ENCODE measurements at places on chromosomes 4 and X.
A peak's percentile ranks its signal among the peaks of the same experiment; 100 is the strongest.

DNA sequence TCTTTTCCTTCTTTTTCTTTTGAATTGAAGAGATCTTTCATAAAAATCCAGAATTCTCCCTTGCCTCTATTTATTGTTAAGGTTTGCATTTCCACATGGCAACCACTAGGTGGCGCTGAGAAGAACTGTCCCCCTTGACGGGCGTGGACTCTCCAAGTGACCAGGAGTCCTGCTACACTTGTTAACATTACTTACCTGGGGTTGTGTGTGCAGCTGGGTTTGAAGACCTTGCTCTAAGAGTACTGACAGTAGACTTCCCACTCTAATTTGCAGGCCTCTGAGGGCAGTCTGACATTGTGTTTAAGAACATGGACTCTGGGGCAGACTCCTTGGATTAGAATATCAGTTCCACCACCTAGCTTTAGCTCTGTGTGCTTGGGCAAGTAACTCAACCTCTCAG is 52.8 kb downstream of the GPRIN3 start:
- DNase-seq, result peak; percentile 21

DNA sequence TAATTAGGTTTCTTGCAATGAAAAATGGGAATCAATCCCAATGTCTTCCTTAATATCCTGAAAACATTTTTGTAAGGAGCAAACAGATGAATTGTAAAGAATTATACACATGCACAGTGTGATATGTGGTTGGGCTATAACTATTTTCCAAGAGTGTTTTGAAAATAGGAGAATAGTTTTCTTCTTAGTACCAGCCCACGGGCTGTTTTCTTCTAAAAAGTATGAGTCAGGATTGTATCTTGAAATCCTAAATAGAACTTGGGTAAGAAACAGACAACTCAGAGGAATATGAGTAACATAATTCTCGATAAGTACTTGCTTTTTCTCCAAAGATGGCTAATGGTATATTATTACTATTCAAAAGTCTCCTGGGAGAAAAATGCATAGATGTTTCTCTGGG is 136.7 kb downstream of the MAGEC2 start:
- DNase-seq, result no peak

DNA sequence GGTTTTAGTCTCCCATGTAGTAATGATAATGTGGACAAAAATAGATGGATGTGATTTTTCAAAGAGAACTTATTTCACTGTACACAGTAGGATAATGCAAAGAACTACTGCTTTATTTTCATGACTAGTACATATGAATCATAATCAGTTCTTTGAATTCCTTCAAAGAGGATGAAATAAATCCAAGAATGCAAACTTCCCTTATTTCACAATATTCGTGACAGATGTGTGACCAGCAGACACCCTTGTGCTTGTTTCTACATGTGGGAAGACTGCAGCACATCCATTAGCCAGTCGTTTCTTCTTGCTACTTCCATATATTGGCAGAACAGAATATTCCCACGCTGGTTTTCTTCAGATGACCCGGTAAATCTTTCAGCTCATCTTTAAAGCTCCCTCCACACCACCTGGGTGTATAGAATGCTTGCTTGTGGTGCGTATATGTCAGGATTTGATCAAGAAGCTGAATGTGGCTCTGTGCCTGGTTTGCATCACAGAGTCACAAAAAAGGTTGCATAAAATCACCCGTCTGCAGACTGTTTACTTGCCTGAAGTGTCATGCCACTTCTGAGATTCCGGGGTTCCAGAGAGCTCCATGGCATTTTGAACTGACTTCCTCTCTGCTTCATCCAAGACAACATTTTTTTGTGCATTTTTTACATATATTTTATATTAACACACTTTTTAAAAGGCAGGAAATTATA is 47.7 kb upstream of the FAT4 start:
- no peak for DNase-seq

GRCh38 chr4:157700898-157701694 is 471.7 kb downstream of the GASK1B start:
- no peak for DNase-seq

GRCh38 chr4:90769251-90769650 is 642.1 kb downstream of the CCSER1 start:
- DNase-seq, result no peak

GRCh38 chrX:79100791-79101484 is 43.5 kb upstream of the GPR174 start:
- no peak for DNase-seq

- no peak for DNase-seq
Observed at GRCh38 chr4:702618-703048, 3.0 kb upstream of the PCGF3 start.

DNA sequence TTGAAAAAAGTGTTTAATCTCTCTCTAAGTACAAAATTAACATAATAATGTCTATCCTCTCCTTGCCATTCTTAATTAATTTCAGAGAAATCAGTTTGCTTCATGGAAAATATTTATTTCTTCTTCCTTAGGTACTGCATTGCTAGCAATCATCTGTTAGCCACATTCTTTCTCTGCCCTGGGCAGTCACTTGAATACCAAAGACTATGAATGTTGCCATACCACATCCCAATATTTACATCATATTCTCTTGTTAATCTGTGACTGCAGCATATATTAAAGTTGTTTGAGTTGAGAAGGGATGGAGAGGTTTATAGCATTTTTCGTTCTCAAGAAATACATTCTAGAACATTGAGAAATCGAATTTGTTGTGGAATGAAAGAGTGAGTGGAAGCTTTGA is 672.8 kb downstream of the PCDH7 start:
- no peak for DNase-seq

DNA sequence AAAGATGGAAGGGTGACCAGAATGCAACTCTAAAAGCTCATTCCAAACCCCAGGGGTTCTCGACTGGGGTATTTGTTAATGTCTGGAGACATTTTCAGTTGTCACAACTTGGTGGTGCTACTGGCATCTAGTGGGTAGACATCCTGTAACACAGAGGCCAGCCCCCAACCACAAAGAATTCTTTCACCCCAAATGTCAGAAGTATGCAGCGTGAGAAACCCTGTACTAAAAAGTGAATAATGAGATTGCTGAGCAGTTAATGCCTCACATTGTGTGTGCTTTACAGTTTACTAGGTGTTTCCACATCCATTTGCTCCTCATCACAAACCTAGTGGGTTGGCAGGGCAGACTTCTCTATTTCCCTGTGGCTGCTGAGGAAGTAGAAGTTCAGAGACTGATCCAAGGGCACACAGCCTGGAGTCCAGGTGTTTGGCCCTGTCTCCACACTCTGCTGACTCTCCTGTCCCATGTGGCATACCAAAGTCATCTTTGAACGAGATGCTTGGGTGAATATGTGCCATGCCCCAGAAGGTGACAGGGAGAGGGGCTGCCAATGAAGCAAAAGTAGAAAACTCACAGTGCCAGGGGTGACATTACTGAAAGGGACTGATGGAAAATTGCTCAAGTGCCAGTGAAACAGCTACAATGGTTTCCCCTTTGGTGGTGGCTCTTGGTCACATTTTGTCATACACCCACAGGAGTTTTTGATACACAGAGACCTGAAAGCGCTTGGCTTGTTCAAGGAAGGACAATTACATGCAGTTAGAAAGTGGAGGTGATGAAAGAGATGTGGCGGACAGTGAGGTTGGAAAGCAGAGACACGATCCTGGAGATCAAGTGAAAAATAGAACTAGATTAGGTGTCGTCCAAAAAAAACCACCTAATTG is 10.1 kb upstream of the TMEM154 start:
- DNase-seq, result no peak

GRCh38 chrX:143437439-143437838 is 79.8 kb downstream of the SPANXN3 start:
- DNase-seq, result no peak

- DNase-seq, result no peak
Observed at GRCh38 chr4:89158884-89159503, 47.7 kb downstream of the TIGD2 start.

- DNase-seq, result no peak
Observed at GRCh38 chr4:81919223-81919622, 447.5 kb upstream of the RASGEF1B start.

- DNase-seq, result no peak
Observed at GRCh38 chr4:32172761-32173160, 1452.6 kb downstream of the PCDH7 start.

GRCh38 chrX:105758754-105759153 is 63.6 kb upstream of the NRK start:
- no peak for DNase-seq

- no peak for DNase-seq
Observed at GRCh38 chr4:22595684-22596083, 79.8 kb upstream of the ADGRA3 start.

GRCh38 chr4:95102162-95102790 is 344.5 kb downstream of the BMPR1B start:
- no peak for DNase-seq

DNA sequence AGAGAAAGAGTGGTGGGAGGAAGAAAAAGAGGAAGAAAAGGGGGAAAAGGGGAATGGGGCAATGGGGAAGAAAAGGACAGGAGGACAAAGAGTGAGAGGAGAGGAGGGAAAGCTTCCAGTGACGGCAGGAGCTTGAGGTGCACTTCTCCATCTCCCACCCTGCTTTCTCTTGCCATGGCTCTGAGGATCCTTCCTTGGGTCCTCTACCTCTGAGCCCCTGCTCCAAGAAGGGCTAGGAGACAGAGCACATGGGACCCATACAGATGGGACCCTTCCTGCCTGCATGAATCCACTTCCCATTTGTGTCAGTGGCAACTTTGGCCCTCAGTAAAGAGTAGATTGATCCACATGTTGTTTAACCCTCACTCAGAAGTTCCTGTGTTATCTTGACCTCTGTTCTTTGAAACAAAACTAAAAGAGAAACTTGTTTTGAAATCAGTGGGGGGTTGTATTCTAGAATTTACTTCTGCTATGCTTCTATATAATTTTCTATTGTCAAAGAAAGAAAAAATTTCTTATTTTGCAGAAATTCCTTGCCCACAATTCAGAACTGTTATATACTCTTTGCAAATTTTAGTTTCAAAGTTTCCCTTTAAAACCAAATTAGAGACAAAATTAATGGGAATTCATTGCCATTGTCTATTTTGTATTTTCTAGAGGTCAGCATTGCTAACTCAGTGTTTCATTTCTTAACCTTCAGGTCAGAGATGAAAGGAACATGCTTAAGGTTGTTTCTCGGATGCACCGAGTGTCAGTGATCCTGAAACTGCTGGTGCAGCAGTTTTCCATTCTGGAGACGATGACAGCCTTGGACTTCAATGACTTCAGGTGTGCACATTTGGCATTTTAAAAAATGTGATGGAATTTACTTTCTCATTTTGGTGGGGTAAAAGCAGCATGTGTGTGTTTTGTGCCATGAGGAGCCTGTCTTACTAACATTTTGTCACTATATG is 5.0 kb downstream of the TDO2 start:
- no peak for DNase-seq

DNA sequence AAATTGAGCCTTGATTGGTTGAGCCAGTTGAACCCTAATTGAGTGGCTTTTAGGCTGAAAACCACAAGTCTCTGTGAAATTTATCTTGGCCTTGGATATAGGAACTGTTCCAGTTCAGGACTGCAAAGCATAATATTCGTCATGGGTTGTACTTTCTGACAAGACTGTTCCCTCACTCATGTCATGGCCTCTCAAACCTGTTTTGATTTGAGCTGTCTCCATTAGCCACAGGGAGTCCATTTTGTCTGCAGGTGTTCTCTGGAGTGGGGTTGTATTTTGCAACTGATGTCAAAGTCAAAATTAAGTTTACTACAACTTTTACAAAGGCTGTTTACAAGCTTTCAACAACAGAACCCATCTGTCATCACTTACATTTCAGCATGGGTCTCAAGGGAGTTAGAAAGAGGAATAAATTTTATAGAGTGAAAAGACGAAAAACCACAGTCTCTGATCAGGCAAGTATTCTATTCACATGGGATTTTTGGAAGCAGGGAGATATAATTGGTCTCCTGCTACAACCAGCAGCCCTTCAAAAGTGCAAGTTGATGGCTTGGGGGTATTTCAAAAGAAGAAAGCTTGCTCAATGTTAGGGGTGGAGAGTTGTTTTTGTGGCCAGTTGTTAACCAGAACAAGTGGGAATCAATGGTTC is 1716.3 kb downstream of the C4orf33 start:
- no peak for DNase-seq

DNA sequence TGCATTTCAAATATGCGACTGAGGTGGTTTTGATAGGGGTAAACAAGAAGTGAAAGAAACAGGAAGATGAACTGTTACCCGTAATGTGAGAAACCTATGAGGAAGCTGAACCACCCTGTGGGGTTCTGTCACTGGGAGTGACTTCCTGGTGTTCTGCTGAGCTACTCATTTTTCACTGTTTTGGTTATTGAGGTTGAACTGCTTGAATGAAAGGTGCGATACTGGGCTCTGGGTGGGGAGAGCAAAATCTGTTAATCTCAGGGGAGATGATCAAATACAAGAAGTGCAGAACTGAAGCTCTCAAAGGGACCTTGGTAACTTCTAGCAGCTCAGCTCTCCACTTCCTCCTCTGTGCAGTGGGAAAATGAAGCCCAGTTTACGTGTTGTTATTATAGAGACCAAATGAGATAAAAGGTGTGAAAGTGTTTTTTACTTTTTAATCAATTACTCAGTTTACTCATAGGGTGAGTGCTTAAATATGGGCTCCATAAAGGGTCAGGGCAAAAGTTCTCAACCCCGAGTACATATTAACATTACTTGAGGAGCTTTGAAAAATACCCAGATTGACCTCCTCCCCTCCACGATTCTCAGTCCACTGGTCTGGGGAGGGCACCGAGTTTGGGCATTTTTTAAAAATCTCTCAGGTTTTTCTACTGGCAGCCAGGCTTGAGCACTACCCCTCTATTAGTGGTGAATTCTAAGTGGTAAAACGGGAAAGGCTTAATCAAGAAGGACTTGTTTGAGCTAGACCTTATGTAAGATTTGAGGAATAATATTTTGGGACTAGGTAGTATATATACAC is 66.7 kb downstream of the COQ2 start:
- DNase-seq, result peak; percentile 46

GRCh38 chr4:91830681-91831395 is 472.9 kb upstream of the GRID2 start:
- DNase-seq, result no peak

DNA sequence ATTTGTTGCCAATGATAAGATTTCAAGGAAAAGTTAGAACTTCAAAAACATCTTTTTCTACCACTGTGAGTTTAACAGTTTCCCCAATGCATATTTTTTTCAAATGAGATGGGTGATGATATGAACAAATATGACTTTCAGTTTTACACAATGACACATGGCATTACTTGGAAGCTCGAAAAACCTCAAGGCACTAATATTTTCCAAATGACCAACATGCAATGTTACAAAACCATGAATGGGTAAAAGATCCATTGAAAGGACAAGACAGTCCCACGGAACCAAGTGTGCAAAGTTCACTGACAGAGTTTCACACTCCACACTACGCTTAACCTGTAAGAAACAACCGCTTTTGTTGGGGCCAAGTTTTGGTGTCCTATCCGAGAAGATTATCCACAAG is 84.5 kb downstream of the CD99L2 start:
- no peak for DNase-seq

- DNase-seq, result no peak
Observed at GRCh38 chr4:38752372-38752940, 30.3 kb downstream of the TLR10 start.

- no peak for DNase-seq
Observed at GRCh38 chr4:169351872-169352271, 81.1 kb upstream of the SH3RF1 start.

DNA sequence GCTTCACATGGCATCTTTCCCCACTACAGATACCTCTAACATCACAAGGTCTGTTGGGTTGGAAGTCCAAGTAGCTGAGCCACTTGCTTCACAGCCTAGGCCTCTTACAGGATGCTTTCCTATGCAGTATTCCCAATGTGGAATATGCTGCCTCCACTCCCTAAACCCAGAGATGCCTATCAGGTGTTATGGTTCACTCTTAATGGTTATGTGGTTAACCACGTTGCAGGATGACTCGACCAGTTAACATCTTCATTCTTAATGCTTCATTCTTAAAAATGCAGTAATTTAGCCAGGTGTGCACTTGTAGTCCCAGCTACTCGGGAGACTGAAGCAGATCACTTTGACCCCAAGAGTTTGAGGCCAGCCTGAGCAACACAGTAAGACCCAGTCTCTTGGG is 24.2 kb downstream of the HAUS3 start:
- DNase-seq, result no peak

Data from activated T-cell treated with anti-CD3 and anti-CD28 coated beads for 24 hours (primary cell).